ENCODE measurements at places on chromosomes 1 and 21. TPM values are rescaled to one million over a fixed set of nuclear protein-coding genes. Genes with fewer than 3 reads are reported as not detected.

DNA sequence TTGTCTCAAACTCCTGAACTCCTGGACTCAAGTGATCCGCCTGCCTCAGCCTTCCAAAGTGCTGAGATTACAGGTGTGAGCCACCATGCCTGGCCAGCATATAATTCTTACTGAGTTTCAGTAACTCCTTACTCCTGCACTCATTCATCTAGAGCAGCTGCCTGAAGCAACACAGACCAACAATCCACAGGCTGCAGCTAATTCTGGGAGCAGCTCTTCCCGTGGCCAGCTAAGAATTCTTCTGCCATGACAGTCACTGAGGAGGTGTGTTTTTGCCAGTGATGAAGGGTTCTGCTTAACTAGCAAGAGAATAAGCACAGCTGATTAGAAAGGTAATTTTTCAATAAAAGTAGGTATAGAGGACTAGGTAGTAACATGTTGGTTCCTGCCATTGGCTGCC lies 5.4 kb downstream of the VTCN1 start:
- no peaks in the 10 kb centered on the region for H3K4me1 ChIP-seq
- DNase-seq = no peak
- peaks cover 6% of the 10 kb centered on the region for H3K27me3 ChIP-seq
- H3K36me3 ChIP-seq = no peaks in the 10 kb centered on the region
- H3K4me3 ChIP-seq = no peak overlapping the region
- H3K27ac ChIP-seq = no peak overlapping the region

RNF220 gene
- 72.6 TPM for total RNA-seq

GRCh38 chr1:46687093-46687659 lies 15.5 kb downstream of the TEX38 start:
- peaks cover 100% of the 10 kb centered on the region for H3K36me3 ChIP-seq
- peak; percentile 84 for DNase-seq
- peaks cover 17% of the 10 kb centered on the region for H3K4me1 ChIP-seq
- no peak overlapping the region for H3K4me3 ChIP-seq
- no peaks in the 10 kb centered on the region for H3K27me3 ChIP-seq

- H3K4me3 ChIP-seq = no peak overlapping the region
- no peak overlapping the region for H3K27ac ChIP-seq
- H3K4me1 ChIP-seq = peaks cover 17% of the 10 kb centered on the region
- no peaks in the 10 kb centered on the region for H3K27me3 ChIP-seq
Observed at GRCh38 chr1:86718786-86719185, 14.4 kb downstream of the SH3GLB1 start.

A3GALT2 gene
- not detected for total RNA-seq

DNA sequence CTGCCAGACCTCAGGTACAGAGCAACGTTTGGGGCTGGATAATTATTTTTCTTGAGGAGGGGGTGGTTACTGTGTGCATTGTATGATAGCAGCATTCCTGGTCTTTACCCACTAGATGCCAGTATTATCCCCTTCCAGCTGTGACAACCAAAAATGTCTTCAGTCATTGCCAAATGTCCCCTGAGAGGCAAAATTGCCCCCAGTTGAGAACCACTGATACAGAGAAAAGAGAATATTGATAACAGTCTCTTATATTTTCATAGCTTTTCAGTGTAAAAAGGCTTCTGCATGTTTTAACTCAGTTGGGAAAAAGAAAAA lies 51.8 kb upstream of the SYT14 start:
- H3K36me3 ChIP-seq = no peaks in the 10 kb centered on the region
- H3K27ac ChIP-seq = no peak overlapping the region
- H3K4me1 ChIP-seq = no peaks in the 10 kb centered on the region
- DNase-seq = no peak
- peaks cover 4% of the 10 kb centered on the region for H3K27me3 ChIP-seq

- H3K4me3 ChIP-seq = no peak overlapping the region
- no peak overlapping the region for H3K27ac ChIP-seq
- H3K4me1 ChIP-seq = no peaks in the 10 kb centered on the region
- H3K27me3 ChIP-seq = no peaks in the 10 kb centered on the region
Observed at GRCh38 chr21:31977816-31978215, 105.0 kb downstream of the HUNK start.
